ENCODE measurements at places on chromosomes 3 and 15.

DNA sequence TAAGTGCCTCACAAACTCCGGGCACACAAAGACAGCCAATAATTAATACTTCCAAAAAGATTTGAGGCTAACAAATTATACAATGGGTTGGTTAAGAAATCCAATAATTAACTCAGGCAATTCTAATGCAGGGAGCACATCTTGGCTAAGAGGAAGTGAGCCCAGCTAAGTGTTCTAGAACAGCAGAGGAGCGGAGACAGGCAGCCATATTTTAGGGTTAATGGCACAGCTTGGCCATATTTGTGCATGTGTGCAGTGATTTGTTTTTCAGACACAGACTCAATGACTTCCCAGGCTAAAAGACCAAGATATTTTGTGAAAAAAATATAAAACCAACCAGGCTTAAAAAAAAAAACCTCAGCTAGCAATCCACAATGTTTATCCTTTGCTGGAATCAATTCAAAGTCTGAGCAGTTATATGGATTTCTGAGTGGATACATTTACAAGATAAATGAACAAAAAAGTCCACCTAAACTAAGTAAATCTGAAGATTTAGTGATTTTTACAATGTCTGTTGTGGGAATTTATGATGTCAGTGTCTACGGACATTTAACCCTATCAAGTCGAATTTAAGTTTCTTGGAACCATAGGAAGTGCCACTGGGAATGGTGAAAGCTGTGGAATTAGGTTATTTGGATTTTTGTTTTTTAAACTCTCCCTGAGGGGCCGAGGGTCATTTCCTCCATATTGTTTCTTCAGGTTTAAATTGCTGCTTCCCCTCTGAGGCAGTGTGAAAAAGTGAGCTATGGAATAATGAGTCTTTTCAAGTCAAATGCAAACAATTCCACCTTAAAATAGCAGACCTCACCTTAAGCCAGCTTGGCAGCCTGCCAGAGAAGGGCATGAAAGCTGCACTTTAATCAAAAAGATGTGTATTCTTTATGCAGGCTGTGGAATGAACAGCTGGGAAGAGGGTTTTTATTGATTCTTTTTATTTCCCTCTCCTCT is 413.7 kb upstream of the TBL1XR1 start:
- DNase-seq = no peak

- no peak for DNase-seq
Observed at GRCh38 chr15:39585871-39586301, 5.0 kb downstream of the THBS1 start.

DNA sequence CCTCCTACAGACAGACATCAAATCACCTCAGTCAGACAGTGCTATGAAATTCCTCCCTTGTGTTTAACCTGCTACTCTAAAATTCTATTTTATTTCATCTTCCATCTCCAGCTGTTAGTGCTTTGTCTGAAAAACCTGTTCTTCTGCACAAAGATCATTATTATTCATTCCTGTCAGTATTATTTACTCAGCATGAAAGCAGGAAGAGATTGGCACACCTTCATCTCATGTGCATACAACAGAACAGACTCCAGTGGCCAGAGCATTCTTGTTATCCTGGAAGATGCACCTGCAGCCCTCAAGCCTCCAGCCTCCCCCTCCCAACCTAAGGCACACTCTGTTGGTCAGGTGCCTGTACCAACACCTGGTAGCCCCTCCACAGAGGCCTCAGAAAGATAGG is 1.8 kb upstream of the ROPN1B start:
- no peak for DNase-seq

DNA sequence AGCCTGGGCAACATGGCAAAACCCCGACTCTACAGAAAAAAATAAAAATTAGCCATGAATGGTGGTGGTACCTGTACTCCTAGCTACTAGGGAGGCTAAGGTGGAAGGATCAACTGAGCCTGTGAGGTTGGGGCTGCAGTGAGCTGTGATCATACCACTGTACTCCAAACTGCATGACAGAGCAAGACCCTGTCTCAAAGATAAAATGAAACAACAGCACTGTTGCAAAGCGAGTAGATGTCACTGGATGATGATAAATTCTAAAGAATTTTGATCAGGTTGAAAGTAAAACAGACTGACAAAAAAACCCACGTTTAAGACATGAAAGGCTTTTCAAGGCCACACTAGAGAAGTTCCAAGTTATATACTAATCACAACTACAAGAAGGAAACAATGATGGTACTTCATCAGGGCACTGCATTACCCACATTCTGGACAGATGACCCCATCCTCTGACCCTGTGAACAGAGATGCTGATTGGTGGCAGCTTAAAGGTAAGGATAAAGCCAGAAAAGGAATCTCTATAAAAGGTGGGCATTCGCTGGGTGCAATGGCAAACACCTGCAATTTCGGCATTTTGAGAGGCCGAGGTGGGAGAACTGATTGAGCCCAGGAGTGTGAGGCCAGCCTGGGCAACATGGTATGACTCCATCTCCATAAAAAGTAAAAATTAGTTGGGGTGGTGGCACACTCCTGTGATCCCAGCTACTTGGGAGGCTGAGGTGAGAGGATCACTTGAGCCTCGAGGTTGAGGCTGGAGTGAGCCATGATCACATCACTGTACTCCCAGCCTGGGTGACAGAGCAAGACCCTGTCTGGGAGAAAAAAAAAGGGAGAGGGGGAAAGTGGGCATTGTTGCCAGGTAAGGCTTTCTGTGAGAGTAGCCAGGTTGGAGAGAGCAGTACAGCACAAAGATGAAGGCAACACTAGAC is 59.2 kb downstream of the TBL1XR1 start:
- no peak for DNase-seq

Data from mammary epithelial cell (primary cell).